ENCODE measurements at places on chromosomes 1 and 21.

GRCh38 chr1:111281411-111281810 lies 9.2 kb upstream of the CHIA start:
- peaks cover 12% of the 10 kb centered on the region for H3K27me3 ChIP-seq
- no peaks in the 10 kb centered on the region for H3K4me1 ChIP-seq
- H3K27ac ChIP-seq: no peak overlapping the region
- no peak overlapping the region for H3K4me3 ChIP-seq
- H3K36me3 ChIP-seq: no peaks in the 10 kb centered on the region

- no peak overlapping the region for H3K27ac ChIP-seq
- H3K4me1 ChIP-seq: no peaks in the 10 kb centered on the region
- H3K36me3 ChIP-seq: no peaks in the 10 kb centered on the region
- no peak overlapping the region for H3K4me3 ChIP-seq
Measured at GRCh38 chr1:52994656-52995055, 67.4 kb upstream of the PODN start.

GRCh38 chr1:37605806-37606474 lies 10.2 kb upstream of the GNL2 start:
- no peak for DNase-seq
- H3K4me1 ChIP-seq: no peaks in the 10 kb centered on the region
- peaks cover 50% of the 10 kb centered on the region for H3K27me3 ChIP-seq

DNA sequence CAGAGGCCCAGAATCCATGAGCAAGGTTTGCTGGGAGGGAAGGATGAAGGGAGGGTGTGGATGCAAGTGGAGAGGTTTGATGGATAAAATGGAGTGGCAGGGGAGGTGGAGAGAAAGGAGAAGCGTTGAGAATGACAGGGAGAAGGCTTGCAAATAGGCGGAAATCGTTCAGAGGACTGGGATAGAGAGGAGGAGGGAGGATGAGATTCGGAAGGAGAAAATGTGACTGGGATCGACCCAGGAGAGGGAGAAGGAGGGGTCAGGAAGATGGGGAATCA lies 376 bp downstream of the AVPR1B start:
- H3K36me3 ChIP-seq: no peaks in the 10 kb centered on the region
- H3K27me3 ChIP-seq: peaks cover 39% of the 10 kb centered on the region
- H3K4me3 ChIP-seq: peak overlapping the region; percentile 36
- no peak overlapping the region for H3K27ac ChIP-seq

DNA sequence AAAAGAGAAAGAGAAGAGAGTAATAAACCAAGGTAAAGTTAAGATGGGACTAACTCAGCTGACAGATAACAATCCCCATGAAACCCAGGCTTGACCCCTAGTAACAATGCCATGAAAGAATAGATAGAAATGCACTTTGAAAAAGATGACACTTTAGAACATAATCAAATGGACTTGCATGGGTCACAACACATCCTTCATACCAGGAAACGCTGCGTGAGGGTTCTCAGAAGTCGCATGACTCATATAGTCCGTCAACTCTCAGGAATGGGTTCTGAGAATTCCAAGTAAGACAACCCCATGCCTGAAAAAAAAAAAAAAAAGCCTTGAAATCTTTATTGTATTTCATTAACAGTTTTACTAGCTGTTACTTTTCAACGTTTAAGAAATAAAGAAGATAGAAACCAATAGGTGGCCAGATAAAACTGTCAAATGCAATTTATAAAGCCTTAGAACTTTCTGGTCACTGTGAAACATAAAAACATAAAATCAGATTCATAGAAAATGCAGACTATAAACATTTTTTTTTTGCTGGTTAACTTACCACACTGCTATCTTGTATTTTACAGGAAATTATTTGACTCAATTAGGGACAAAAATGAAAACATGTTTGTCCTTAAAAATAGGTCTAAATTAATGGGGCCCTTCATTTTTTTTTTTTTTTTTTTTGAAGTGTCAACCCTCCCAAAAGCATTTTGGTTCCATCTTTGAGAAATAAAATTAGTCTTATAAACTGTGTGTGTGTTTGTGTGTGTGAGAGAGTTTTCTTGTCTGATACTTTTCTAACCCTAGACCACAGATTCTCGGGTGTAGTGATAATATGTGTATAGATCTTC lies 202.1 kb downstream of the NCAM2 start:
- H3K4me1 ChIP-seq: peaks cover 4% of the 10 kb centered on the region
- H3K36me3 ChIP-seq: no peaks in the 10 kb centered on the region
- H3K27me3 ChIP-seq: no peaks in the 10 kb centered on the region
- H3K27ac ChIP-seq: no peak overlapping the region
- peak; percentile 73 for DNase-seq
- H3K4me3 ChIP-seq: no peak overlapping the region

DNA sequence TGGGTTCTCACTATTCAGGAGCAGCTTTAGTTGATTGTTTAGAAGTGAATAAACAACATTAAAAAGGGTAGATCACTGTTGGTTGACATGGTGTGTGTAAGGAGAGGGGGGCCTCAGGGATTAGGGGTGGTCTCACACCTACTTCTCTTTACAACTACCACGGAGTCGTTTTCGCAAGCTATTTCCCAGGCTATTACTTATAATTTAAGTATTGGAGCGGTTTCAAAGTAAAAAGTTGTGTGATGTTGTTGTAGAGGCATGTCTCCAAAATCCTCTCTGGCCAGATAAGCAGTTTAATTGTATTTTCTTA lies 1.3 kb downstream of the GPSM2 start:
- peak overlapping the region; percentile 84 for H3K4me3 ChIP-seq
- H3K36me3 ChIP-seq: no peaks in the 10 kb centered on the region
- H3K27me3 ChIP-seq: no peaks in the 10 kb centered on the region
- no peak overlapping the region for H3K27ac ChIP-seq

Measured in A673 (cell line).